ENCODE measurements at places on chromosomes 2 and 18.

DNA sequence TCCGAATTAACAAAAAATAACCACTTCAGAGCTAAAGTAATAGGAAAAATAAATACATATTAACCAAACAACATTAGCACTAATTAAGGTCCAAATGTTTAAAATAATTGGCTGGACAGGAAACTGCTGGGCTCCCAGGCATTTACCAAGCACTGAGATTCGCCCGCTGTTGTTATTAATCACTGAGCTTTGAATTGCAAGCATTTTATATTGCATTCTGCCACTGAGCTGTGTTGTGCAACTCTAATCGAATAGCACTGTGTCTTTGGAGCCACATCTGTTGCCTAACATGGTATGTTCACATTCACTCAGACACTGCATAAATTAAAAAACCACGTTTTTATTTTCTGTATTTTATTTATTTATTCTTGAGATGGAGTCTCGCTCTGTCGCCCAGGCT is 88.9 kb downstream of the SOWAHC start:
- DNase-seq = no peak

DNA sequence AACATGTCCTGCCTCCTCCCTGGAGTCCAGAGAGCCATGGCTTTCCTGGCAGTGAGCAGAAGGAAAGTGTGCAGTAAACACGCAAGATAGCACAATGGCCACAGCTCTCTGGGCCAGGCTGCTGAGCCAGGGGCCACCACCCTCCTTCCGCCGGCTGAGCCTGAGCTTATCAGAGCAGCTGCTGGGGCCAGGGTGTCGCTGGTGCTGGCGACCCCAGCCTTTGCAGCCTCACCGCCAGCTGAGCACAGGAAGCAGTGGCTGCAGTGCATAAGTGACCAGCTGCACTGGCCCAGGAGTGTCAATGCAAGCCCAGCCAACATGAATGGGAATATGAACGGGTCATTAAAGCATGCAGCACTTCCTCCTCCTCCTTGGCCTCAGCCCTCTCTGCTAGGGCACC is 172.0 kb downstream of the ZFP36L2 start:
- no peak for DNase-seq

- no peak for DNase-seq
Measured at GRCh38 chr2:84880645-84881521, at the start of gene TRABD2A. TSS of gene TRABD2A (minus strand) at chr2:84881084. CDS start at chr2:84881039, 45 bp downstream.

DNA sequence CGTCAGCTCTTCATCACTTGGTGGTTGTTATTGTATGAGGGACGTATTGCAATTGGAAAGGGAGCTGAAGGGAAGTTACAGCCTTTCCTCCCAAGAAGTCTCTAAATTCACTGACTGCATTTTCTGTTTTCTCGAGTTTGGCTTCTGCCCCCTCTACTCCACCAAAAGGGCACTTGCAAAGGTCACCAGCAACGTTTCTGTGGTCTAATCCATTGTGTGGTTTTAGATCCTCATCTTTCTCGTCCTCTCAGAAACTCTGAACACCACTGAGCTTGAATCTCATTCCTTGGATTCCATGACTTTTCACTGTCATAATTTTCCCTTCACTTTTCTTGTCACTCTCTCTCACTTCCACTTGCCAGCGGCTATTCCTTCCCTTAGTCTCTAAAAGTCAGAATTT is 308.0 kb downstream of the AFF3 start:
- DNase-seq = no peak

GRCh38 chr2:46393347-46393820 is 86.0 kb upstream of the TMEM247 start:
- DNase-seq = no peak
